ENCODE measurements at places on chromosomes 7 and 10.
A peak's percentile ranks its signal among the peaks of the same experiment; 100 is the strongest.

DNA sequence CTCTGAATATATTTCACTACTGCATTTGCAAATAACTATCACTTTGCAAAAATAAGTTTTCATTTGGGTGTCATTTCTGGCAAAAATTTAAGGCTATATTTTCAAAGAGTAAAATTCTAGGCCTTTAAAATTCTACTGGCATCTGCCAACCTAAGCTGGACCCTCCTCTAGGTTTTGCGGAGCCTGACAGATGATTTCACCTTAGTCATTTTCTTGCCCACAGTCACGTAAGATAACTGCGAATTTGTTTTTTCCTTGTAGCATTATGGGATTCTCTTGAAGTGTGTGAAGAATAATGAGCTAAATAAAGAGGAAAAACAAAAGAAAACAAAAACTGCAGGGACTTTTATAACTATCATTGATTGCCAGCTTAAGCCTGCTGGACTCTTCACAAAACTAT, 7.8 kb downstream of the MEOX2 start:
- DNase-seq = no peak

DNA sequence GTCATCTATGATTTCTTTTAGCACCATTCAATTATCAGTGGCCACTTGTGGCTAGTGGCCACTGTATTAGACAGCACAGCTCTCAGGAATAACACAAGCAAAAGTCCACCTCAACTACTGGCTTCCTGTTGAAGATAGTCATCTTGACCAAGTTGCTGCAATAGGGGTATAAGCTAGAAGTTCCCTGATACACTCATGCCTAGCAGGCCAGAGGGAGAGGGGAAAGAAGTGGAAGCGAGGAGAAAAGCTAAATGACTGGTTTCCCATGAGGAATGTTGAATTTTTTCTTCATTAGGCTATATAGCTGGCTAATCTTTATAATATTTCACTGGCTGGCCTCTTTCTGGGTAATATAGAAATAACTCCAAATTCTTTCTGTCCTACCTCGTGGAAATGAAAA, 327.5 kb upstream of the MEOX2 start:
- no peak for DNase-seq

GRCh38 chr10:43945094-43945730, 296.5 kb upstream of the ZNF32 start:
- DNase-seq = peak; percentile 51

DNA sequence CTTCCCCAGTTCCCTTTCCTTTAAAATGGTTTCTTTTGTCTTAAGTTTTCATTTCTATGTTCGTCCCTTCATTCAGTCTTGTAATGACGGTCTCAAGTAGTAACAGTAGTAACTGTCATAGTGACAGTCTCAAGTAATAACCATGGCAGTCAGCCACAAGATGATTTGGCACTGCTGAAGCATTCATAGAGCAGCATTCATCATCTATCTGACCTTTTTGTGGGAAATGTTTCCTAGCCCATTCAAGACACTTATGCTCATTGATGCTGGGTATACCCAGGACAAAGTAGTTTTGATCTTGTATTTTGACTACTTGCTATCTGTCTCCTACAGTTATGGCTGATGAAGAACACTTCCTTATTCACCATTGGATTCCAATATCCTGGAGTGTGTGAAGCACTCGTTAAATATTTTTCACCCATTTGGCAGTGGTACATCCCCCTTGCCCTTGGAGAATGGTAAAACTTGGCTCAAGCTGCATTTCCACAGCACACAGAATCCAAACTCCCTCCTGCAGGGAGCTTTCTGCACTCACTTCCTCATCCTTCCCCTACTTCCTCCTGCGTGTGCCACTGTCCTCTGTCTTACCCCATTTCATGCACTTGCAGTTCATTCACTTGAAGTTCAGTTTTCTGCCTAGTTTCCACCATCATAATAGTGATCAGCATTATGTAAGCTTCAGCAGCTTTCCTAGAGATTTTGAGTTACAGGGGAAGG, 19.0 kb downstream of the GIMAP4 start:
- no peak for DNase-seq

DNA sequence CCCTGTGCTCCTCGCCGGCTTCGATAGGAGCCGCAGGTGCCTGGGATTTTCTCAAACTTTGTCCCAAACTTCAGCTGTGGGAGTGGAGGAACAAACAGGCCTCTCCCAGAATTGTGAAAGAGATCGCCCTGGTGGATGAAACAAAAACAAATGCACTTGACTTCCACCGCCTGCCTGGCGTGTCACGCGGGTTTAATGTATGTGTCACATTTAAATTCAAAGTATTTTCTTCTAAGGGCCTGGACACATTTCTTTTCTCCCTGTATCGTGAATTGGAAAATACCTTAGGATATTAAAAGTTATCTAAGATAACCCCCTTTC, 694 bp upstream of the WASL start:
- no peak for DNase-seq

DNA sequence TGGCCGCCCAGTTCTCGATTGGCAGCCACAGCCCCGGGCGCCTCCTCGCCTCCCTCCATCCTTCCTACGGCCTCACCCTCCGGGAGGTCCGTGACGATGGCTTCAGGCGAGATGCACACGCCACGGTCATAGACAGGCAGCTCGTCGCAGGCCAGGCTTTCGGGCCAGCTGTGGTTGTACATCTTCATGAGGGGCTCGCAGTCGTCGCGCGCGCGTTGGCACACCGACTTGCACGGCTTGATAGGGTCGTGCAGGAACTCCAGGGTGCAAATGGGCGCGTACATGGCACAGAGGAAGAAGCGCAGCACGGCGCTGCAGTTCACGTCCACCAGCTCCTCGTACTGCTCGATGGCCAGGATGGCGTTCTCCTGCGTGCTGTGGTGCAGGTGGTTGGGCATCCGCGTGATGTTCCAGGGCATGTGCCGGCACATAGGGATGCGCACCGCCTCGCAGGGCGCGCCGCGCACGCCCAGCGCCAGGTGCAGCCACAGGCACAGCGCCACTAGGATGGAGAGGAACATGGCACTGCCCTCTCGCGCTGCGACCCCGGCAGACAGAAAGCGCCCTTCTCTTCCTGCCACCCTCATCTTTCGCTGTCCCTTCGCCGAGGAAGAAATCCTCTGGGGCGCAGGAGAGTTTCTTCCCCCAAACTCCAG, 472 bp downstream of the SFRP4 start:
- DNase-seq = peak; percentile 82

GRCh38 chr10:86100581-86101061, 266.0 kb downstream of the GRID1 start:
- DNase-seq = no peak

DNA sequence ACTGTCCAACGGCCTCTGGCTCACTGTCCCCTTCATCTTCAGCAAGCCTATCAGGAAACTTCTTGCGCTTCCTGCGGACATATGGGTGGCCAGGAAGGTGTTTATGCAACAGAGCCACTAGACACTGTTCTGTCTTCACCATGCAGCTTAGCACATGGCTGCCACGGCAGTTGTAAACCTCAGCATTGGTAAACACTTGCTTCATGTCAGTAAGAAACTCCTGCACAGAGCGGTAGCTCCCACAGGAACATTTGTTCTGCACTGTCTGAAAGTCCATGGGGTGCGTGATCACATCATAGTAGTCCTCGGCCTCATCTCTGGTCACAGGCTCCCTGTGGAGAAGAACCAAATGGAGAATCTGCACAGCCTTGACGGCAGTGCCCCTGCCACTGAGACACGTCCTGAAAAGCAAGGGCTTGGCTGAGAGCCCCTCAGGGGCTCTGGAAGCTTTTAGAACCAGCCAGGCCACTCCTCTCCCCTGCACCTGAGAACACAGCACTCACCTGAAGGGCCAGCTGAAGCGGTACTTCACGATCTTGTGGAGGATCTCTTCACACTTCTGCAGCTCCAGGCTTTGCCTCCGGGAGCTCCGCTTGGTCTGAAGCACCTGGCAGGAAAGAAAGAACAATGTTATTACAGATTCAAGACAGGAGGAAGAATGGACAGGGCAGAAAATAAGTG, 8.8 kb downstream of the FZD9 start:
- DNase-seq = no peak

GRCh38 chr10:11113156-11113555, 95.5 kb downstream of the CELF2 start:
- DNase-seq = no peak

GRCh38 chr10:126072622-126073021, 176.3 kb downstream of the FANK1 start:
- DNase-seq = no peak

- peak; percentile 73 for DNase-seq
Observed at GRCh38 chr7:1054861-1055450, 10.6 kb downstream of the GPR146 start.

GRCh38 chr10:110946496-110946895, 27.1 kb downstream of the SHOC2 start:
- no peak for DNase-seq

- DNase-seq = no peak
Observed at GRCh38 chr7:2954433-2954853, 89.2 kb downstream of the CARD11 start.

- DNase-seq = no peak
Observed at GRCh38 chr7:6558837-6559236, 7.6 kb upstream of the GRID2IP start.

- no peak for DNase-seq
Observed at GRCh38 chr10:83625831-83626360, 513.4 kb upstream of the GHITM start.

DNA sequence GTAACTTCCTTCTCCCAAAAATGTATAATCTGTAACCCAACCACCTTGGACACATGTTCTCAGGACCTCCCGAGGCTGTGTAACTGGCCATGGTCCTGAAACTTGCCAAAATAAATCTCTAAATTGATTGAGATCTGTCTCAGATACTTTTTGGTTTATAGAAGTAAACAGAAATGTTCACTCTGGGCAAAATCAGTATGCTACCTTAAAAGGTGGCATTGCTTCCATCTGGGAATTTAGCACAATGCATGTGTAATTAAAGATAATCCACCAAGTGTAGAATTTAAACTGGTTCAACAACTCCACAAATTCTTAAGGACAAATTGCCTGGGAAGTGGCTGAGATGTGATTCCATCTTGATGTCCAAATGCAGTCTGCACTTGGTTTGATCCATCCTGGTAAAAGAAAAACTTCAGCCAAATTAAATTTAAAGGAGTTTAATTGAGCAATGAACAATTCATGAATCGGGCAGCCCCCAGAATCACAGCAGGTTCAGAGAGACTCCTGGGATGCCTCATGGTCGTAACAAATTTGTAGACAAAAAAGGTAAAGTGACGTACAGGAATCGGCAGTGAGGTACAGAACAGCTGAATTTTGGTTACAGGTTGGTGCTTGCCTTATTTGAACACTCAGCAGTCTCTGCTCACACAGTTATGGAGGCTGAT, 102.6 kb upstream of the PFKP start:
- no peak for DNase-seq

- no peak for DNase-seq
Observed at GRCh38 chr7:303884-304573, 14.1 kb downstream of the FOXL3 start.

DNA sequence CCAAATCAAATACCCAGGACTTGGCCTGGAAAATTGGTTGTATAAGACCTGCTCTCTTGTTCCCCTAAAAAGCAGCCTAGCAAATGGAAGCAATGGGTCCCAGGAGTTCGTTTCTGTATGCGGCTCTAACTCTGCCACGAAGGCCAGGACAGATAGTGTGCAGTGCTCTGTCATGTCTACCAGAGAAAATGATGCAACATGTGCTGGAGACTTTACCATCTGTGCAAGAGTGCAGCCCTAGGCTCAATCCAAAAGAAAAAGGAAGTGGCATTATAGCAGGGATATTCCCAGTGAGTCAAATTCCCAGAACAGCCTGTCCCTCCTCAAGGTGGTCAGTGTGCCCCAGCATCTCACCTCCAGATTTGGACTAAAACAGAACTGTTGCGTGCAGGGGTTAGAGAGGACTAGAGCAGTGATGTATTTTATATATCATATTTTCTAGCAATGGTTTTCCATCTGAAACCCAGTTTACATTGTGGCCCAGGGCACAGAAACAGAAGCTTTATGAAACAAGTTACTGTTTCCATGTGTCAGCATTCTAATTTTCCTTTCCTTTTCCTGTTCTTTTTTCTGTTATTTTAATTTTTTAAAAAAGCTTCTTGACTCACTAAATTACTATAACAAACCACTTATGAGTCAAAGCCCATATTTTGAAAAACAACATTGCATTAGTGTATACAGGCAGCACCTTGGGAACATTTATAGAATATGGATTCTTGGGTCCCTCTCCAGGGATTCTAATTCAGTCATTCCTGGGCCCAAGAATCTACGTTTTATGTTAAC, 311.2 kb downstream of the RNLS start:
- DNase-seq = no peak

GRCh38 chr7:132343199-132343598, 233.1 kb downstream of the PLXNA4 start:
- DNase-seq = no peak

- DNase-seq = no peak
Observed at GRCh38 chr7:84110400-84110799, 84.2 kb downstream of the SEMA3A start.

DNA sequence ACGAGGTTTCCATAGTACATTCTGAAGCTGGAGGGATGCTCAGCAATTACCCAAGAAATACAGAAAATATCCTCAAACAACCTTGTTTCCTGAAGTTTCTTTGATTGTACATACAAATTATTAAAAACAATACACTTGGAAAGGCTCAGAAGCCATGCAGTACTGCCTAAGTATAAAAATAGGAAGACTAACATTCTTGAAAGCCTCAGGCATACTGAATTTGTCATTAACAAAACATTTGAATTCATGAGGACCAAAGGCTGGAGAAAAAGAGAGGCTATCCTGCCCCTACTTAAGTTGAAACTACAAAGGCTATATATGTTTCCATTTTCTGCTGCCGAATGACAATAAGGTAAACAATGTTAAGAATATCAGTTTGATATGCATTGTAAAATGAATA, 54.3 kb upstream of the SGCE start:
- no peak for DNase-seq

DNA sequence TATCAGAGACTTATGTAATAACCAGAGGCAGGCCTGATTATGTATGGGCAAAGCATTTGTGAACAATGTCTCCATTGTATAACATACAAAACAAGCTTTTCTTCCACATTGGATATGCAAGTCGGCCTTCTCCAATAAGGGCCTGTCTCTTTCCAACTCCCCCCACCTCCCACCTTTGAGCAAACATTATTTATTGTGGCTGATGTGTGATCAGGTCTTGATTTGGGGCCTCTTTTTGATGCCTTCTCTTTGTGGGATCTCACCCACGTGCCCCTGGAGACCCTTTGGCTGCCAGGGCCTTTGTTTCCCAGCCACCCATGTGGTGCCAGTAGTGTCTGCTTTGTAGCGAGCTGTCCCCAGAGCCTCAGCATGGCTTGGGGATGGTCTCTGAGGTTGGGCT, 53.0 kb downstream of the TCF7L2 start:
- DNase-seq = no peak

GRCh38 chr10:132129431-132129830, 57.3 kb upstream of the DPYSL4 start:
- no peak for DNase-seq

DNA sequence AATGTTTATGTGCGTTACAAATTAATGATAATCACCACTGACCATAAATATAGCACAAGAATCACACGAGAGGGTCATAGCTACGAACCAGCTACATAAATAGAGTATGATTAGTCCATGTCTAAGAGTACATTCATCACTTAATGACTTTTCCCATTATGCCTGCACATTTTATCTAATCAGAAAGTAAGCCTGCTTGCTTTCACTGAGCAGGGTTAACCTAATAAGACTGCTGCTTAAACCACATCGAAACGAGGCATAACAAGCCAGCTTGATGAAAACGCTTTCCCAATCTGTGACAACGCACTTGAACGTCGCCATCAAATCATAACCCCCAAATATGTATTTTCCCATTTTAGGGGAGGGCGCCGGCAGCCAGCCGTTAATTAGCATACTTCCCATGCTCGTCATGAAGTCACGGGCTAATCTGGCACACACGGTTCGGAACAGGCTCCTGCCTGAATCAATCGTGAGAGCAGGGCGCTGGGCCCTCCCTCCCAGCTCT, 71.5 kb downstream of the EBF3 start:
- DNase-seq = peak; percentile 50

All from retina (tissue), 1 donor.